Stomach (tissue), 19 donors: ENCODE measurements at places on chromosomes 16 and 17. TPM values are rescaled to one million over a fixed set of nuclear protein-coding genes. Genes with fewer than 3 reads are reported as not detected.

CA7 gene
- not detected for polyA plus RNA-seq

PPY gene
- not detected for polyA plus RNA-seq

KRTAP3-2 gene
- not detected for polyA plus RNA-seq

DOC2B gene
- polyA plus RNA-seq = 1.5 TPM

IL21R gene
- polyA plus RNA-seq = 0.33 TPM

ZG16 gene
- not detected for polyA plus RNA-seq

FAM83G gene
- 16.4 TPM for polyA plus RNA-seq

CES5A gene
- polyA plus RNA-seq = not detected

AHSP gene
- not detected for polyA plus RNA-seq

ALDH3A1 gene
- polyA plus RNA-seq = 332 TPM

CCL7 gene
- polyA plus RNA-seq = not detected

SCNN1G gene
- polyA plus RNA-seq = 3.9 TPM

PYDC1 gene
- polyA plus RNA-seq = not detected

TBC1D3D gene
- 1.7 TPM for polyA plus RNA-seq

KRTAP2-1 gene
- not detected for polyA plus RNA-seq

OTOP3 gene
- polyA plus RNA-seq = 2.6 TPM

SPN gene
- polyA plus RNA-seq = 1.1 TPM

KRTAP4-6 gene
- polyA plus RNA-seq = not detected

PRMT7 gene
- 28.6 TPM for polyA plus RNA-seq

GOSR1 gene
- polyA plus RNA-seq = 13.3 TPM

CACNG1 gene
- not detected for polyA plus RNA-seq

KRT31 gene
- polyA plus RNA-seq = 3.1 TPM

BRD7 gene
- polyA plus RNA-seq = 65.8 TPM

GDPD3 gene
- polyA plus RNA-seq = 4.4 TPM

SETD1A gene
- polyA plus RNA-seq = 5.2 TPM

MT3 gene
- polyA plus RNA-seq = 4.9 TPM

DEXI gene
- 37.4 TPM for polyA plus RNA-seq

GPT2 gene
- polyA plus RNA-seq = 69.7 TPM

TEKT3 gene
- polyA plus RNA-seq = not detected

PRDM7 gene
- not detected for polyA plus RNA-seq
